Lower lobe of right lung (tissue), 2 donors: ENCODE measurements at places on chromosomes 3 and 15.

GRCh38 chr3:141237701-141238521 lies 6.3 kb downstream of the PXYLP1 start:
- peak; percentile 89 for DNase-seq

DNA sequence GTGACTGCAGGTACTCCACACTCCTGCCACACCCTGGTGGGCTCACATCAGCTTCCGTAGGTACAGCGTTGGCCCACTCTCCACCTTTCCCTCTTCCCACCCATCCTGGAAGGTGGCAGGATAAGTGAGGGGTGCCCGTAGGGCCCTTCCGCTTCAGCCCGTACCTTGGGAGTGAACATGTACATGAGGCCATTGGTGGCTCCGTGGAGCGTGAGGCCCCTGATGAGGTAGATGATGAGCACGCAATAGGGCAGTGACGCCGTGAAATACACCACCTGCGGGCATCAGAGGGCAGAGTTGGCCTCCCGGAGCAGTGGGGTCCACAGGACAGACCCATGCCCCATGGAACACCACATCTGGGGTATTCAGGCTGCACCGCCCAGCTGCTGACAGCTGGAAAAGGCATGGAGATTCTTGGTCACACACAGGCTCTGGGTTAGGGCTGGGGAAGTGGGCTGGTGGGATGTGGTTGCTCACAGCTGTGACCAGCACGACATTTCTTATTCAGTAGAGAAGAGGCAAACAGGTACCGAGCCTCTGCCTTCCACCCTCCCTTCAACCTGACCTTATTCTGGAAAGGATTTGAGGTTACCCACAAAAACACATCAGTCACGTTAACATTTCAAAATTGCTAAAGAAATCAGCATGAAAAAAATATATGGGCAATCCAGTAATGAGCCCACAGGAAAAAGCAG lies 23.8 kb downstream of the SLC6A20 start:
- DNase-seq: no peak

DNA sequence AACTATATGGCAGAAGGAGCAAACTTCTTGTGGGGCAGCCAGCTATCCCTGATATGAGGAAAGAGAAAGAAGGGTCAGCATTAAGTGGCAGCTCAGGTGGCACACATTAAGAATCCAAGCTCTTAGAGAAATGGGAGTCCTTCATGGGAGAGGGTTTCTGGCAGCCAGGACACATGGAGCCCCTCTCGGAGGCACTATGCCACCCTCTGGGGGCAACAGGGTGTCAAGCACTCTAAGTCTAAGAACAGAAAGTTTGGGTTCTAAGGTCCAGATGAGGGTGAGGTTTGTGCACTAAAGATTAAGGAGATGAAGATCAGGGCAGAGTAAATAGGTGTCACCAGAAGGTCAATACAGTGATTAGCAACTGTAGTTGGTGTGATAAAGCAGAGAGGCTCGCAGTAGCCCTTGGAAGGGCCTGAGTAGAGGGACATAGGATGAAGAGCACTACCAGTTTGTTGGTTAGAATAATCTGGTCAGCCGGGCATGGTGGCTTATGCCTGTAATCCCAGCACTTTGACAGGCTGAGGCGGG lies 89.3 kb downstream of the ST6GAL1 start:
- no peak for DNase-seq

- no peak for DNase-seq
Measured at GRCh38 chr3:183044547-183045229, 54.6 kb downstream of the MCCC1 start.

GRCh38 chr15:66592505-66593218 lies 26.9 kb upstream of the LCTL start:
- peak; percentile 30 for DNase-seq

- DNase-seq: no peak
Measured at GRCh38 chr3:7190095-7190494, 329.2 kb downstream of the GRM7 start.

DNA sequence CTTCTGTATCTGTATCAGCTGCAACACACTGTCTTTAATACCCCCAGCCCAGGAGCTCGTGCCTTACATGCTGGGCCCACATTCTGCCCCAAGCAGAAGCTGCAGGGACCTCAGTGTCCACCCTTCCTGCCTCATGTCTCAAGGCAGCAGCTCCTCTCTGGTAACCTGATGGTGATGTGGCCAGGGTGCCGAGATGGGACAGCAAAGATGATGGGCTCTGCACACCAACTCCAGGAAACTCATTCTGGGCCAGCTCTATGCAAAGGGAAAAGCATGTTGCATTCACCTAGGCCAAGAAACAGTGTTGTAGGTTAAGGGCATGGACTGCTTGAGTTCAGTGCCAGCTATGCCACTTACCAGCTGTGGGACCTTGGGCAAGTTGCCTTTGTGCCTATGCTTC lies 79.5 kb upstream of the PRR23C start:
- DNase-seq: no peak

DNA sequence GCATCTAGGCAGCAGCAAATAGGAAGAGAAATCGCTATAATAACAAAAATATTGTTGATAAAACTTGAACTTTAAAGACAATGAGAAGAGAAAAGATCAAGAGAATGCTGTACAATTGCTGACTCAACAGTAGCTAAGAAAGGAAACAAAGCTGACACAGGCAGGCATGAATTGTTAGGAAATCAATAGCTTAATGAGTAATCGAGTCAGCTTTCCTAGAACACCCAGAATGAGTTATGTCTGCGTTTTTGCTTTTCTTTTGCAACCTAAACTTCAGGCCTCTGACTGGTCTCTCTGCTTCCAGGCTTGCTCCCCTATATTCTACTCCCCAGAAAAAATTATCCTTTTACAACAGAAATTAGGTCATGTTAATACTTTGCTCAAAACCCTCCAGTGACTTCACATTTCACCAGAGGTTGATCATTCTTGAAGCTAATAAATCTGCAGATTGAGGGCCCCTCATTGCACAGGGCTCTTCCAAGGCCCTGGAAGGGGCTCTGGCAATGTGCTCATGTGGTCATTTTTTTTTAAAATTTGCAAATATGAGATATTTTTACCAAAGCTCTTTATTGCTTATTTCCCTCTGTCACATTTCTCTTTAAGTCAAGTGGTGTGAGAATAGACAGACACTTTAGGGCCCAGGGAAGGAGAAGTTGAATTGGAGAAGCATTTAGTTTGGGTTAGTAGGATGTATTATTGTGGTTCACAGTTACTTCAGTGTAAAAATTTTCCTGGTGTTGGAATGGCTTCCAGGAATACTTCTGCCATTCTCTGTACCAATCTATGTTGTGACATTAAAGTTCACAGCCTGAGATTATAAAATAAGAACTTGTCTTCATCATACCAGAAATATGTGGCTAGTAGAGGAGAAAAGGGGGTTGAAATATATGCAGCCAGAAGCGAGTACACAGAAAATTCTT lies 116.3 kb downstream of the TMCO5A start:
- DNase-seq: no peak

- no peak for DNase-seq
Measured at GRCh38 chr15:71643918-71644317, 166.4 kb upstream of the NR2E3 start.

- DNase-seq: no peak
Measured at GRCh38 chr15:96029172-96029571, 301.3 kb upstream of the NR2F2 start.

DNA sequence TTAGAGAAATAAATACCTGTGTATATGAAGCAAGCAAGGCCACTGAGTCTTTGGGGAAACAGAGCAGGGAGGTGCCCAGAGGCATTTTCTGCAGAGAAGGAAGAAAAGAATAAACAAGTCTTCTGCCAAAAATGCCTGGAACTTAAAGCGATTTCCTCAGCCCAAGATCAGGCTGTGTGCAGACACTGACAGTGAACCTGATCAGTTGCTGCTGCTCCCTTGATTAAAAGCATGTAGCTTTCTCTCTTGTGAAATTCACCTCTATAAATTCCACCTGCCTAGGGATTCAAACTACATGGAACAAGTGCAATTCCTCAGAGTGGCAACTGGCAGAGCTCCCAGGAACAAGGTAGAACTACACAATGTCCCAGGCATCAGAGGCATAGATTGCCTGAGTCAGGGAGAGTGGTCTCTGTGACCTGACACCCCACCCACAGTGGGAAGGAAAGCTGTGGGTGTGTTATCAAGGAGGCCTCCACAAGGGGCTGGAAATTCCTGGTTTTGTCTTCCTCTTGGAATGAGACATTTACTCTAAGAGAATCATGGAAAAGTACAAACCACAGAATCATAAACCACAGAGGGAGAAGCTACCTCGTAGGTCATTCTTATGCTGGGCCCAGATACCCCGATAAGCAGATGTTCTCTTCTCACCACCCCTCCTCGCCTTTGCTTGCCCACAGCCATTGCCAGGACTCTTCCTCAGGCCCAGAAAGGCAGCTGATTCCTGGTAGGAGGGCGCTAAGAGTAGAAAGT lies 1.8 kb upstream of the ZBTB38 start:
- peak; percentile 64 for DNase-seq

GRCh38 chr15:95346721-95347475 lies 983.6 kb upstream of the NR2F2 start:
- DNase-seq: no peak

GRCh38 chr3:16060358-16060852 lies 114.1 kb upstream of the GALNT15 start:
- no peak for DNase-seq

GRCh38 chr3:86257955-86258641 lies 732.9 kb downstream of the VGLL3 start:
- no peak for DNase-seq

DNA sequence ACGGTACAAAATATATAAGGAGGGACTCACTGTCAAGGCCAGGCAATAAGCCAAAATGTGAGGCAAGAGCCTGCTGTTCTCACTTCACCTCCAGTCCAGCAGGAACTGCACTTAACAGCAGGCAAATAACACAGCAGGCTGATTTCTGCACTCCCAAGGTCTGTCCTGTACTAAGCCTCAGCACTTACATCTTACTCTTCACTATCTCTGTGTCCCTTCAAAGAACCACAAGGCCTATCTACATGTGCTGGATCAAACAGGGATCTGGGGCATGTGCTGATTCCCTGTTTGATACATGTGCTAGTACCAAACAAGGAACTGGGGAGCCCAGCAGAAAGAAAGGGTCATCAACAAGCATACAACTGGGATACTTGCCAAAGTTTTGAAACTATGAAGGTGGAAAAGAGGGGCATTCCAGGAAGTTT lies 22.2 kb downstream of the UACA start:
- DNase-seq: no peak

- no peak for DNase-seq
Measured at GRCh38 chr3:9340472-9340902, 22.4 kb upstream of the THUMPD3 start.

GRCh38 chr3:141812084-141812483 lies 48.9 kb downstream of the GRK7 start:
- no peak for DNase-seq

DNA sequence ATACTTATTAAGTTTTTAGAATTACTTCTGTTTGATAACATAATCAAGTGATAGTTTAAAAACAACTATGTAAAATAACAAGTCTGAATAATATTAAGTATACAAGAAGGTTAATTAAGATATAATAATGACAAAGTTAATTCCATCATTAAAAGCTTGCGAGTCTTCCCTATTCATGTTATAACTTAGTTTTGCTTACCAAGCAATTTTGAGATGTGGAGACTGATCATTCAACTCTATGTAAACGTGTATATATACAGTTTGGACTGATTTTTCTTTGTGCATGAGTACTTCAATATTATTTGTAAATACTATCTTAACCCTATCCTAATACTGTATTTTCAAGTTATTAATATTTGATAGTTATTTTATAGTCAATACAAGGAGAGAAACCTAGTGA lies 870.9 kb downstream of the GBE1 start:
- DNase-seq: no peak

DNA sequence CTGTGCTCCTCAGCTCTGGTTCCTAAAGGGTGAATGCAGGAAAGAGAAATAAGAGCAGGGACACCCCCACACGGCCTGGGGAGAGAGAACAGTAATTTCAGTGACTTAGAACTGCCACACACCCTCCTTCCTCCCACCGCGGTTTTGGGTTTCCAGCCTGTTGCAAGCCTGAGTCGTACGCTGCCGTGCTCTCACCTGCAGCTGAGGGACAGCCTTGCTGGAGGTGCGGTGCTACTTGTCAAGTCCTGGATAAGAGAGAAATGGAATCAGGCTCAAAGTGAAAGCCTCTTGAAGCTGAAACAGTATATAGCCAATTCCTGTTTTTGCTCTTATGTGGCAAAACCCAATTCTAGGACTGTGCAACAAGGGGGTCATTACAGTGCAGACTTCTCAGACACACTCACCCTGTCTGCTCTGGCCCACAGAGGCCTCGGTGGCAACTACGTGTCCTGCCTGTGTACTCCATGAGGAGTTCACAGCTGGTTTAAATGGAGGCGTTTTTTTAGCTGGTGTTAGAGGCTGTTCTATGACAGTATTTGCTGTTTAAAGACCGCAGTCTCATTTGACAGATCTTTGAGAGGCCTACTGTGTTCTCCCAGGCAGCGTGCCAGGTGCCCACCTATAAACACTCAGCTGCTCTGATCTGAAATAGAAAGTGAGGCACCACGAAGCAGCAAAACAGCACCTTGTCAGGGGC lies 42.9 kb downstream of the TBC1D2B start:
- peak; percentile 74 for DNase-seq

GRCh38 chr15:31304751-31305365 lies 21.8 kb upstream of the KLF13 start:
- DNase-seq: no peak

DNA sequence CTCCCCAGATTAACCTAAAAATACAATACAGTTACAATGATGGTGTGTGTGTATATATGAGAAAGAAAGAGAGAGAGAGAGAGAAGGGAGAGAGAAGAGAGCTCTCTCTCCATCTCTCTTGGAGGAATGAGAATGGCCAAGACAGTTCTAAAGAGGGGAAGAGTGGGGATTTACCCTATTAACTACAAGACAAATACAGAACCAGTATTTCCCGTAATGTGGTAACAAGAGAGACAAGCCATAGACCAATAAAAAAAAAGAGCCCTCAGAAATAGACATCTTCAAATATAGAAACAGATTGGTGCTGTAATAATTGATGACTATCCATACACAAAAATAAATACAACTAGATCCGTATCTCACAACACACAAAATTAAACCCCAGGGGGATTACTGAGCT lies 87.0 kb downstream of the NSMCE3 start:
- no peak for DNase-seq

- DNase-seq: no peak
Measured at GRCh38 chr15:52445553-52445952, 83.1 kb downstream of the MYO5A start.

DNA sequence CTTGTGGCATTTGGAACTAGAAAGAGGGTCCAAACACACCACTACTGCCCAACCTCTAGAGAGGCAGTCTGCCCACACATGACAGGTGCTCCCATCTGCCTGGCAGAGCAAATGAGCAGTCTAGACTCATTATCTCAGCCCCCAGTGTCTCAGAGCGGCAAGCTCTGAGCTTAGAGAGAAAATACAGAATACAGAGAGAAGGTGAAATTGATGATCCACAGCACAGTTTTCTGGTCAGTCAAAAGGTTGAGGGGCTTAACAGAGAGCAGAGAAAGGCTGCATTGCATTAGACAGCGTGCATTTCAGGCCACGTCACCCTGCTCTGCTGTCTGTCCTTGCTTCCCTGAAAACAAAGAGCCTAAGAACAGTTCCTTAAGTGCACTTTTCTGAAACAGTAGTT lies 135.1 kb downstream of the KCNMB2 start:
- DNase-seq: no peak
